Stimulated activated CD4-positive, alpha-beta T cell treated with anti-CD3 and anti-CD28 coated beads, Interleukin-12 subunit alpha, Interleukin-12 subunit beta, amount 100 ng/mL, for 48 hours (primary cell): ENCODE measurements at places on chromosomes 1 and 21.

DNA sequence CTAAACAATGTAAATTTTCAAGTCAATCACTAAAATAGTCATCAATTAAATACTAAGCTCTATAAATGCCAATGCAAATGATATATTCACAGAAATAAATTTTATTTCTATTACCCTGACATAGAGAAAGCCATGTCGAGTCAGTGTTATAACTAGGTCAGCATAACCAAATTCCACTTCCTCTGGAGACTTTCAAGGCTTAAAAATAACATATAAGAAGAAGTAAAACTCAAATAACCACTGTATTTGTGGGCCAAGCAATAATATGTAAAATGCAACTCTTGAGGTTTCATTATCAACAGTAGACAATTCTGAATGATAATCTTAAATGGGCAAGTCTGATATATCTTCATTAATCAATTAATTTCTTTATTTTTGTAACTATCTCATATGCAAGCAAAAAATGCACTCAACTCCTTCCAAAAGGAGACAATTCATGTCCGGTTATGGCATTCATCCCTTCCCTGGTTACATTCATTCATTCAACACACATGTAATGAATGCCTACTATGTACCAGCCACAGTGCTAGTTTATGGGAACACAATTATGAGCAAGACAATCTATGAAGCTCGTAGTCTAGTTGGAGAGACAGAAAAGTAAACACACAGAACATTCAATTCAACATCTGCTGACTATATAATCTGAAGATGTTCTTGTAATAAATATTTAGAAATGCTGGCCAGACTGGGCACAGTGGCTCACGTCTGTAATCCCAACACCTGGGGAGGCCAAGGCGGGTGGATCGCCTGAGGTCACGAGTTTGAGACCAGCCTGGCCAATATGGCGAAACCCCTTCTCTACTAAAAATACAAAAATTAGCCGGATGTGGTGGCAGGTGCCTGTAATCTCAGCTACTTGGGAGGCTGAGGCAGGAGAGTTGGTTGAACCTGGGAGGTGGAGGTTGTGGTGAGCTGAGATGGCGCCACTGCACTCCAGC lies 37.1 kb upstream of the CAP1 start:
- DNase-seq, result no peak

DNA sequence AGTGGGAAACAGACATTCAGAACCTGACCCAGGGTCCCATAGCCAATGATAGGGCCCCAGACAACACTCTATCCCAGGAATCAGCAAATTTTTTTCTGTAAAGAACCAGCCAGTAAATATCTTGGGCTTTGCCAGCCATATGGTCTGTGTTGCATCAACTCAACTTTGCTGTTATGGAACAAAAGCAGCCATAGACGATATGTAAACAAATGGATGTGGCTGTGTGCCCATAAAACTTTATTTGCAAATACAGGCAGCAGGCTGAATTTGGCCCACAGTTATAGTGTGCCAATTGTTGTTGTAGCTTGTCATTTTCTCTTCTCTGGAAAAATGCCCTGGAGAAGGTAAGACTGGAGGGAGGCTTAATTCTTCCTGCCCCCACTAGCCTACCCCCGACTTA lies 431.1 kb upstream of the VAMP3 start:
- no peak for DNase-seq

DNA sequence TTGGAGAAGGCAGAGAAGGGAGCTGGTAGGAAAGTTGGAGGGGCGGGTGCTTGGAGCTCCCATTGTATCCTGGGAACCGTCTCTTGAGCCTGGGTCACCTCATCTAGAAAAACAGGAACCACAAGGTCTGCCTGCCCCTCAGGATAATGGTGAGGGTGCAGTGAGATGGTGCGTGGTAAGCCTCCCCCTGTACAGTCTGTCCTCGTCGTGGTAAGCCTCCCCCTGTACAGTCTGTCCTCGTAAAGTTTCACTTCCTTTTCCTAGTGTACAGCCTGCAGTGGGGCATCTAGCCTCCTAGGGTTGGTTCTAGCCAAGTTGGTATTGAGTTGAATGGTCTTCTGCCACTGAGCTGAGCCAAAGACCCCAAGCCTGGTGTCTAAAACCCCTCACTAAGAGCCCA lies 66.5 kb upstream of the IGSF21 start:
- DNase-seq, result no peak

DNA sequence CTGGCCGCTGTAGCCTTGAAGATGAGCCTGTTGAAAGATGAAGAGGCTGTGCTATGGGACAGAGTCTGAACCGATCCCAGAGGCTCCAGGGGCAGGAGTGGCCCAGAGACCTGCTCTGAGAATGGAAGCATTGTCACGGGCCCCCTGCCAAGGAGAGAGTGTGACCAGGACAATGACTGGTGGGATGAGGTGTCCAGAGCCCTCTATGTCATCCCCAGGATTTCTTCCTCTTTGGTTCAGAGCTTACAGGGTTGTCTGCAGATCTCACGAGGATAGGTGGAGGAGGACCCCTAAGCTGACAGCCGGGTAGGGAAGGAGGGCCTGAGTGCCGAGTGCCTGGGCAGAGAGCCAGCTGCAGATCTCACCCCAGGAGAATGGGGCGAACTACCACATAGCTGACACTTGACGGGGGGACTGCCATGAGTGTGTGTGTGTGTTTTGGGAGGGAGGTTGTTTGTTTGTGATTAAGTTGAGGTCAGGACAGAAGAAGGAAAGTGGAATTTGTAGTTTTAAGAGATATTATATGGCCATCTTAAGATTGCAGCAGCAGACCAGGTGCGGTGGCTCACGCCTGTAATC lies 25.4 kb downstream of the PIK3CD start:
- no peak for DNase-seq

DNA sequence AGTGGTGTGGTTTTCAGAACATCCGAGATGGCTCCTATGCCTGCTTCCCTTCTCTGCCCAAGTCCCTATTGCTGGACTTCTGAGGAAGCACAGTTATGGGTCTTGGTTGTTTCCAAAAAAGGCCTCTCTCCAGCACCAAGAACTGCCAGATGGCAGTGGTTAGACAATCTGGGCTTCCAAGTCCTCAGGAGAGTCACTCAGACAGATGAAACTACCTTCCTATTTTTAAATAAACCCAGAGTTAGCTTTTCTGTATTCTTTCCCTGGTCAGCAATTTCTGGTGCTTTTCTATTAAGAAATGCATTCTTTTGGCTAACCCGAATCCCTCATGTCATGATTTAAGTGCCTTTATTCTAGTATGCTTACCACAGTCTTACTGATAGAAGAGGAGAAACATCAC lies 245.9 kb downstream of the PRDM2 start:
- DNase-seq, result no peak
